Stimulated activated CD8-positive, alpha-beta memory T cell treated with anti-CD3 and anti-CD28 coated beads, Interleukin-4, amount 100 ng/mL, for 48 hours (primary cell): ENCODE measurements at places on chromosomes 4 and X.

GRCh38 chr4:42637867-42638266 lies 19.0 kb downstream of the ATP8A1 start:
- no peak for DNase-seq

- DNase-seq: no peak
Observed at GRCh38 chrX:65647801-65648200, 19.7 kb upstream of the MSN start.

GRCh38 chrX:15214588-15214987 lies 55.3 kb downstream of the ASB9 start:
- DNase-seq: no peak

GRCh38 chrX:14875624-14876023 lies 2.4 kb downstream of the MOSPD2 start:
- DNase-seq: no peak

GRCh38 chrX:78624962-78625909 lies 33.9 kb downstream of the RTL3 start:
- no peak for DNase-seq
